K562 (cell line): ENCODE measurements at places on chromosomes 13 and 19.
A peak's percentile ranks its signal among the peaks of the same experiment; 100 is the strongest.

DNA sequence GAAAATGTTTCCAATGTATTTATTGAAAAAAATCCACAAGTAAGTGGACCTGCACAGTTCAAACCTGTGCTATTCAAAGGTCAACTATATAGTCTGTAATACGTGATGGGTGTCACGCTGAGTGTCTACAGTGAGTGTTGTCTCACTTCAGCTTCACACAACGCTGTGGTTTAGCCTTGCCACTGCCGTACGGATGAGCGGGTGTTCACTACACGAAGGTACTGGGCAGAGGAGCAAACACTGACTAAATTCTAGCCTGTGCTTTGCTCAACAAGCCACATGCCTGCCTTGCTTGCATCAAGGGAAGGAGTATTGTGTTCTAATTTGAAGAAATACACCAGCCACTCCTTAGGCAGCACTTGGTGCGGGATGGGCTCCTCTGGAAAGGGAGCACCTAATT lies 3.4 kb upstream of the FFAR3 start:
- DNase-seq = no peak
- H3K4me1 ChIP-seq = peaks cover 27% of the 10 kb centered on the region
- H3K27ac ChIP-seq = no peak overlapping the region

DNA sequence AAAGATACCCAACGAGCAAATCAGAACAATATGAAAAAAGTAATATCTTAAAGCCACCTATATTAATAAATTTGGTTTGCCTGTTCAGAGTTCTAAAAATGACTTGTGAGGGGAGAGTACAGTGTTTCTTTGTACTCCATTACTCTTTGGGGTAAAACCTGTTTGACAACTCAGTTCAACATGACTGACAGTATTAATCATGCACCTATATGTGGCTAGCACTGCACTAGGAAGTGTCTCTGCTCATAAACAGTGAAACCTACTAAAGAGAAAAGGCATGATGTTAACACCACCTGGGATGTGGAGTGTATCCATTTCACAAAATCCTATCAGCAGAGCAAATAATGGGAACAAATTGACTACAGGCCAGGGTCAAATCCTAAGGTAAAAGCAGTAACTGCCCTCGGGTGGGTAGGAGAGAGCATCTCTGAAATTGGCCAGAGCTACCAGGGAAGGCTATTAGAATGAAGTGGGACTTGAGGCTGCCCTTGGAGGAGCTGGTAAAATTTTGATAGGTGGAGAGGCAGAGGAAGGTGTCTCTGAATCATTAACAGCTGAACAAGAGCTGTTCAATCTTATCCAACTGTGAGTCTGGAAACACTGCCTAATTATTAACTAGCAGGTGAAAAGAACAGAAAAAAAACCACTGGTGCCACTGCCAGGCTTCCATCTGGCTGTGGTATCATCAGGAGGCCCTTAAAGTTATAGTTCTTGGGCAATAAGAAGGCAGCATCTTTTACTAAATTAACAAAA lies 365.1 kb downstream of the DNAJC15 start:
- no peak overlapping the region for H3K4me3 ChIP-seq
- H3K27ac ChIP-seq = no peak overlapping the region
- H3K4me1 ChIP-seq = no peaks in the 10 kb centered on the region
- H3K36me3 ChIP-seq = no peaks in the 10 kb centered on the region
- no peak for DNase-seq

- H3K36me3 ChIP-seq = no peaks in the 10 kb centered on the region
- H3K27me3 ChIP-seq = no peaks in the 10 kb centered on the region
- no peaks in the 10 kb centered on the region for H3K4me1 ChIP-seq
- no peak for DNase-seq
- no peak overlapping the region for H3K27ac ChIP-seq
- no peak overlapping the region for H3K4me3 ChIP-seq
Measured at GRCh38 chr13:80245162-80245733, 95.7 kb downstream of the SPRY2 start.

GRCh38 chr13:28582892-28583240 lies 76.1 kb upstream of the POMP start:
- peak overlapping the region; percentile 44; the same call in 1 of the 3 replicates for H3K27ac ChIP-seq
- no peaks in the 10 kb centered on the region for H3K27me3 ChIP-seq
- peaks cover 5% of the 10 kb centered on the region; the same call in 1 of the 2 replicates for H3K4me1 ChIP-seq

GRCh38 chr13:30107521-30108136 lies 199.7 kb downstream of the KATNAL1 start:
- H3K4me3 ChIP-seq = no peak overlapping the region
- no peak for DNase-seq
- peaks cover 32% of the 10 kb centered on the region for H3K27me3 ChIP-seq
- H3K4me1 ChIP-seq = no peaks in the 10 kb centered on the region
- H3K27ac ChIP-seq = no peak overlapping the region
- no peaks in the 10 kb centered on the region for H3K36me3 ChIP-seq

- H3K4me1 ChIP-seq = no peaks in the 10 kb centered on the region
- DNase-seq = no peak
- H3K4me3 ChIP-seq = no peak overlapping the region
- no peaks in the 10 kb centered on the region for H3K27me3 ChIP-seq
- no peaks in the 10 kb centered on the region for H3K36me3 ChIP-seq
Measured at GRCh38 chr13:79468819-79469218, 12.1 kb upstream of the NDFIP2 start.

- H3K27me3 ChIP-seq = no peaks in the 10 kb centered on the region
- peaks cover 33% of the 10 kb centered on the region for H3K4me1 ChIP-seq
- no peak overlapping the region for H3K4me3 ChIP-seq
- H3K27ac ChIP-seq = no peak overlapping the region
Measured at GRCh38 chr19:58366585-58367430, 4.3 kb upstream of the ZNF497 start.

- H3K27ac ChIP-seq = no peak overlapping the region
- no peak overlapping the region for H3K4me3 ChIP-seq
- H3K4me1 ChIP-seq = peaks cover 12% of the 10 kb centered on the region
- DNase-seq = no peak
Measured at GRCh38 chr19:18839465-18840287, 7.9 kb downstream of the UPF1 start.

DNA sequence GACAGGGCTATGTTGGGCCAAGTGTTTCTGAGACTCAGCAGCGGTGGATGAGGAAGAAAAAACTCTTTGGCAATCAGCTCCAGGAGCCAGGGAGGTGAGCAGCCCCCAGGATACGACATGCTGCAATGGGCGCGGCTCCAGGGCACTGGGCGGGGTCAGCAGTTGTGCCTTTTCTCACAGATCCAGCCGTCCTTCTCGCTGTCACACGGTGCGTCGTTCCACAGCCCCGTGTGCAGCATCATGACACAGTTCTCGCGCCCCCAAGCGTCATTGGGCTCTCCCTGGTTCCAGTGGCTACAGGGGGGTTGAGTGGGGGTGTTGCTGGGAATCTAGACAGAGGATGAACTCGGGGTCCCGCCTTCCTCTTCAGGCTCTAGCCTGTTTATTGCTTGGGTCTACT lies 2.7 kb downstream of the CLEC4G start:
- H3K27me3 ChIP-seq = peaks cover 55% of the 10 kb centered on the region
- DNase-seq = peak; percentile 18
- no peaks in the 10 kb centered on the region for H3K4me1 ChIP-seq
- H3K4me3 ChIP-seq = no peak overlapping the region
- H3K27ac ChIP-seq = no peak overlapping the region
- H3K36me3 ChIP-seq = no peaks in the 10 kb centered on the region

DNA sequence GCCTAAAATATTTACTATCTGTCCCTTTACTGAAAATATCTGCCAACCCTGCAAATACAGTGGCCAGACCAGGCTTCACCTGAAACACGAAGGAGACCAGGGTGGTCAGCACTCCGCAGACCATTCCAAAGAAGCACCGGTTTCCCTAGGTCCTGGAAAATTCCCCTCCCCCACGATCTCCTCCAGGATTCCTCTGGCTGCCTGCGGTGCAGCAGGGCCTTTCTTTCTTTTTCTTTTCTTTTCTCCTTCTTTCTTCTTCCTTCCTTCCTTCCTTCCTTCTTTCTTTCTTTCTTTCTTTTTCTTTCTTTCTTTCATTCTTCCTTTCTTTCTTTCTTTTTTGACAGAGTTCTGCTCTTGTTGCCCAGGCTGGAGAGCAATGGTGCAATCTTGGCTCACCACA lies 152.7 kb downstream of the USP12 start:
- peaks cover 8% of the 10 kb centered on the region; the same call in 2 of the 3 replicates for H3K27me3 ChIP-seq
- DNase-seq = no peak
- no peaks in the 10 kb centered on the region for H3K36me3 ChIP-seq

- DNase-seq = no peak
- H3K36me3 ChIP-seq = no peaks in the 10 kb centered on the region
- no peaks in the 10 kb centered on the region for H3K27me3 ChIP-seq
Measured at GRCh38 chr13:98942997-98943396, 34.9 kb downstream of the DOCK9 start.

GRCh38 chr13:85772367-85772766 lies 26.9 kb downstream of the SLITRK6 start:
- no peak overlapping the region for H3K27ac ChIP-seq
- no peaks in the 10 kb centered on the region for H3K36me3 ChIP-seq
- no peak for DNase-seq
- H3K4me1 ChIP-seq = no peaks in the 10 kb centered on the region

DNA sequence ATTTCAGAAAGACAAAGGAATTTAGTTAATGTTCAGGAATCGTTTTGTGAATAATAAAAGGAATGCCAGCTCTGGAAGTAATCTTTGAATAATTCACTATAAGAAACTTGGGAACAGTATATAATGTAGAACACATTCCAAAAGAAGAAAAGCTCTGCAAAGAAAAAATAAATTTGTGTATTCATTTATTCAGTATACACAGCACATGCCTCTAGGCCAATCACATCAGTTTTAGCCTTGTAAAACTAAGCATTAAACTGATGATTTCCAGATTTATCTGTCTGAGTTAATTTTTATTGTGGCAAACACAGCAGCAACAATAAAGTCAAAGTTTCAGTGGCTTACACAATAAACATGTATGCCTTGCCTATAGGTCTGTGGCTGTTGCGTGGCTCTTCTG lies 5.7 kb upstream of the RXFP2 start:
- no peak for DNase-seq
- no peaks in the 10 kb centered on the region for H3K36me3 ChIP-seq
- no peak overlapping the region for H3K4me3 ChIP-seq

- peaks cover 38% of the 10 kb centered on the region; the same call in 2 of the 3 replicates for H3K36me3 ChIP-seq
- no peaks in the 10 kb centered on the region for H3K27me3 ChIP-seq
- no peak overlapping the region for H3K27ac ChIP-seq
- DNase-seq = no peak
- H3K4me1 ChIP-seq = 0 out of 3 replicates have a peak, but pooled peaks cover 7% of the 10 kb centered on the region
Measured at GRCh38 chr13:20006206-20006605, 47.7 kb downstream of the ZMYM2 start.

DNA sequence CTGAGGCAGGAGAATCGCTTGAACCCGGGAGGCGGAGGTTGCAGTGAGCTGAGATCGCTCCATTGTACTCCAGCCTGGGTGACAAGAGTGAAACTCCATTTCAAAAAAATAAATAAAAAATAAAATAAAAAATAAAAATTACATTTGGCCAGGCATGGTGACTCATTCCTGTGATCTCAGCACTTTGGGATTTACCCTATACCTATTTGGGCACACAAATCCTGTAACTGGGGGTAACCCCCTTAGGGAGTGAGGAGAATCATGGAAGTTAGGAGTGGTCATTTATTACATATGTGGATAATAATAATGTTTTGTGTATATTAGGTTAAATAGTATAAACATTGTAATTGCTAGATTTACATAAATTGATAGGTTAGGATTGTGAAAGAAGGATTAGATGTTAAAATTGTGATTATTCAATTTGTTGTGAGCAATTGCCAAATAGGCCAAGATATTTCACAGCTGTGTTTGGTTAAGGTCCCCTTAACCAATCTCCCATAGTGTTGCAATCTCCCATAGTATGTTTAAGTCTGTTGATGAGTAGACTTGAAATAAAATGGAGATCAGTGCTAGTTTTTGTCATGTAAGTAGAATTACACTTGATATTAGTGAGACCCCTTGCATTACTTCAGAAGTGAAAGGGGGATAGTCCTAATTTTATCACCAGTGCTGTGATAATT lies 30.7 kb downstream of the ZNF844 start:
- peaks cover 14% of the 10 kb centered on the region; the same call in 2 of the 3 replicates for H3K36me3 ChIP-seq
- H3K4me3 ChIP-seq = no peak overlapping the region
- H3K4me1 ChIP-seq = no peaks in the 10 kb centered on the region
- H3K27me3 ChIP-seq = no peaks in the 10 kb centered on the region
- no peak overlapping the region for H3K27ac ChIP-seq

DNA sequence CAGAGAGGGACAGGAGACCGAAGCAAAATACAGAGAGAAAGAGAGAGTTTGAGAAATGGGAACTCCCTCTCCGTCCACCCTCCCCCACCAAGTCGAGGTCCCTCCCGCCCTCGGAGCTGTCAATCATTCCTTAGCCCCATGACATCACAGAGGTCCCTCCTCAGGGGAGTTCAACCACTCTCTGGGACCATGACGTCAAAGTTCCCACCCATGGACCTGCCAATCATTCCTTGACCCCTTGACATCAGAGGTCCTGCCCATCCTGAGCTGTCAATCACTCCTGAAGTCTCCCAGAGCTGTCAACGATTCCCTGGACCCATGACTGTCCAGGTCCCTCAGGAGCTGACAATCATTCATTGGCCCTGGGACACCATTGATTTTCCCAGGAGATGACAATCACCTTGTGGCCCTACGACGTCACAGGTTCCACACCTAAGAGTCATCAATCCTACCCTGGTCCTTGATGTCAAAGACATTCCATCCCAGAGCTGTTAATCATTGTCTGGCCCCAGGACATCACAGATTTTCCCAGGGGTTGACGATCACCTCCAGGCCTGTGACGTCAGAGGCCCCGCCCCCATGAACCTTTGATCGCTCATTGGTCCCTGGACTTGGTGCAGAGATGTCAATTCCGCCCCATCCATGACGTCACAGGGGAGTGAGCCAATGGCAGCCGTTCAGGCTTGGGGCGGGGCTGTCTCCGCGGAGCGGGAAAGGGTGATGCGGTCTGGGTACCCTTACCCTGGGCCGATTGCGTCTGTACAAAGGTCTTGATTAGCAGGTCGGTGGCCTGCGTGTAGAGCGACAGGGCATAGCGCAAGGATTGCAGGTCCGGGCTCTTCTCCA lies 61.7 kb downstream of the COLGALT1 start:
- peak overlapping the region; percentile 47 for H3K4me3 ChIP-seq
- DNase-seq = peak; percentile 94
- no peaks in the 10 kb centered on the region for H3K36me3 ChIP-seq
- peak overlapping the region; percentile 82 for H3K27ac ChIP-seq
- no peaks in the 10 kb centered on the region; the same call in 1 of the 2 replicates for H3K27me3 ChIP-seq

GRCh38 chr19:4495471-4495870 lies 22.8 kb downstream of the PLIN4 start:
- H3K27me3 ChIP-seq = no peaks in the 10 kb centered on the region
- peaks cover 63% of the 10 kb centered on the region for H3K36me3 ChIP-seq
- no peak overlapping the region for H3K27ac ChIP-seq
- no peaks in the 10 kb centered on the region for H3K4me1 ChIP-seq
- H3K4me3 ChIP-seq = no peak overlapping the region

DNA sequence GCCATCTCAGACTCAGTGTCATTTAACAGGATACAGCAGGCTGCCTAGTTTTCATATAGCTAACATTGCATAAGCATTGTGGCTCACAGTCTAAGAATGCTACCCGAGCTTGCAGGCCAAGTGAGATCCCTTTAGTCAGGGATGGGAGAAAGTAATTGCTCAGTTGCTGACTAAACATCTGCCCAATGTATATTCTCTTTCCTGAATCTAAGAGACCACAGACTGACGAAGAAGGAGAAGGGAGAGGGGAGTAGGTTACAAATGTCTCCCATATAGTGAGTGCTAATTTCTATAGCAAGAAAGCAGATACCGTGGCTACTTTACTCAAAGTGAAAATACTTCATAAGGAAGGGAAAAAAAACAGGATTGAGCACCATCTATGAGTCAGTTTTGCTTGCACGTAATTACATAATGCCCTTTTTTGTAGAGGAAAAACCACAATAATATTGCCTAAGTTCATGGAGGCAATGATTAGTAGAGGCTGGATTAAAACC lies 453.9 kb downstream of the COG6 start:
- no peaks in the 10 kb centered on the region for H3K36me3 ChIP-seq
- no peak overlapping the region for H3K27ac ChIP-seq
- no peak overlapping the region for H3K4me3 ChIP-seq
- no peaks in the 10 kb centered on the region; the same call in 1 of the 2 replicates for H3K27me3 ChIP-seq
